ENCODE measurements at places on chromosomes 2 and 18. TPM values are rescaled to one million over a fixed set of nuclear protein-coding genes. Genes with fewer than 3 reads are reported as not detected.

Gene SAG
- total RNA-seq: not detected

Gene NT5C1B
- total RNA-seq: not detected

Gene TXNDC2
- total RNA-seq: not detected

Gene MAP4K4
- total RNA-seq: 112 TPM

Gene PUS10
- total RNA-seq: 6.3 TPM

Gene FAM110C
- under 0.01 TPM for total RNA-seq

Gene FEV
- total RNA-seq: not detected

Gene MOGAT1
- not detected for total RNA-seq

Gene MARCO
- not detected for total RNA-seq

Gene MAIP1
- 26.0 TPM for total RNA-seq

Gene SNORC
- 0.40 TPM for total RNA-seq

Gene DPYSL5
- total RNA-seq: not detected

Gene L3MBTL4
- 2.8 TPM for total RNA-seq

Gene ADAM23
- 0.60 TPM for total RNA-seq

Gene ACTG2
- total RNA-seq: not detected

Gene ZNG1B
- total RNA-seq: 15.5 TPM

Gene CCL20
- total RNA-seq: 0.60 TPM

Gene ARHGEF4
- total RNA-seq: under 0.01 TPM

Gene CLEC4F
- under 0.01 TPM for total RNA-seq

Gene FKBP7
- total RNA-seq: 19.0 TPM

Gene STPG4
- total RNA-seq: not detected

Gene ST6GAL2
- total RNA-seq: under 0.01 TPM

Gene ACMSD
- total RNA-seq: not detected

Gene CTAGE1
- total RNA-seq: not detected

Gene SRD5A2
- total RNA-seq: not detected

Gene TBR1
- total RNA-seq: under 0.01 TPM

Gene SERPINB11
- total RNA-seq: not detected

Gene IGFBP2
- total RNA-seq: 56.2 TPM

Gene NBEAL1
- total RNA-seq: 15.0 TPM

Gene SLC9A4
- total RNA-seq: not detected

Gene TNP1
- not detected for total RNA-seq

Gene LANCL1
- total RNA-seq: 17.9 TPM

Gene APLF
- 13.3 TPM for total RNA-seq

Gene BOK
- 113 TPM for total RNA-seq

Gene XDH
- not detected for total RNA-seq

All from lung microvascular endothelial cell (primary cell).